ENCODE measurements at places on chromosomes 5 and 9. TPM values are rescaled to one million over a fixed set of nuclear protein-coding genes. Genes with fewer than 3 reads are reported as not detected.

- no peak overlapping the region for H3K4me3 ChIP-seq
- DNase-seq, result no peak
- H3K4me1 ChIP-seq, result no peaks in the 10 kb centered on the region
- H3K27me3 ChIP-seq, result no peaks in the 10 kb centered on the region
Measured at GRCh38 chr9:131008086-131008485, 888 bp upstream of the LAMC3 start.

DNA sequence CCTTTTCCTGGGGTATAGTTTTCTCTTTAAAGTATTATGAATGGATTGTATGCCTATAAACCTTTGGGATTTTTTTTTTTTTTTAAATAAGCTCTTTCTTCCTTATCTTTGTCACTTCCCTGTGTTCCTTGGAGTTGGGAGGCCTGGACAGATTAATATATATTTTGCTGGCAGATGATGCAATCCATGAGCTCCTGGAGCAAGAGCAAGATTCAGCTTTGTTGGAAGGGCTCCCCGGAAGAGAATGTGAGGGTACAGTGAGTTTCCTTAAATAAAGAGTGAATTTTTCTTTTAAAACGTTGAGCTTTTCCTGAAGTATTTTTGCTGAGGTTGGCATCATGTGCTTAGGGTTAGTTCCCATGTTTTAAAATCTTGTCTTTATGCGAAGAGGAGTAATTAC, 98.7 kb upstream of the SLC28A3 start:
- no peaks in the 10 kb centered on the region for H3K4me1 ChIP-seq
- H3K4me3 ChIP-seq, result no peak overlapping the region
- no peaks in the 10 kb centered on the region for H3K36me3 ChIP-seq
- H3K27me3 ChIP-seq, result no peaks in the 10 kb centered on the region

- no peak overlapping the region for H3K4me3 ChIP-seq
- no peaks in the 10 kb centered on the region for H3K36me3 ChIP-seq
- H3K27me3 ChIP-seq, result no peaks in the 10 kb centered on the region
- no peaks in the 10 kb centered on the region for H3K4me1 ChIP-seq
- no peak overlapping the region for H3K27ac ChIP-seq
- DNase-seq, result no peak
Measured at GRCh38 chr9:104322596-104322995, 181.5 kb upstream of the OR13F1 start.

DNA sequence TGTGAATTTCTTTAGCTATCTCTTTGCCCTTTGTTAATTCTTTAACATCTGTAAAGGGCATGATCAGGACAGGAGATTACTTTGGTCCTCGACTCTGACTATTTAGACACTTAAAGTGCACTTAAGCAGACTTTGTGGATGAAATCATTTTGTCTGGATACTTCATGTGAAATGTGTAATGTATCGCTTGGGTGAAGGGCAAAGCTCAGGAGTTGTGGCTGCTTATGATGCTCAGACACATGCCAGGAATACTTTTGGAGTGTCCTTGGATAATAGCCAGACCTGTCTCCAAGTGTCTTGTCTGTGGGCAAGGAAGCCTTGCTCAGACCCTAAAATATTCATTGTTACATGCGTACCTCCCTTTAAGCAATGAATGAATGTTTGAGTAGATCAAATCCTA, 87.8 kb downstream of the RAI14 start:
- no peak for DNase-seq
- no peak overlapping the region for H3K27ac ChIP-seq
- H3K4me1 ChIP-seq, result no peaks in the 10 kb centered on the region
- no peaks in the 10 kb centered on the region for H3K36me3 ChIP-seq

DNA sequence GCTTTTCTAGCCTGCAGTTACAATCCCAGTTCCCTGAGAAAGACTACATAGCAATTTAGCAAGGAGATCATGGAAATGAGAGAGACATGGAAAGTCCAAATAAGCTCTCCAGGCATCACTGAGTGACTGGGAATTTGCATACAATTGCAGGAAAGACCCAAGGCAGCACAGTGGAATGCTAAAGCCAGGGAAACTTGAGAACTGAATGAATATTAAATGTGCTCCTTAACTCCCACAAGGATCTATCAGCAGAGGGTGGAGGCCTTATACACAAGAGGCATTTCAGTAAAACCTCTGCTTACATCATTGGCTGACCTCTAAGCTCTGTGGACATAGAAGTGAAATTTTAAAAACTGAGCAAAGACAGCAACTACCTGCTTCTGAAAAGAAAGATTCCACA, 355.6 kb upstream of the DAB2 start:
- no peaks in the 10 kb centered on the region for H3K27me3 ChIP-seq
- H3K4me3 ChIP-seq, result no peak overlapping the region
- H3K36me3 ChIP-seq, result no peaks in the 10 kb centered on the region
- H3K27ac ChIP-seq, result no peak overlapping the region
- H3K4me1 ChIP-seq, result no peaks in the 10 kb centered on the region

MRPL36 gene
- total RNA-seq, result 68.4 TPM

GRCh38 chr5:142644640-142645361, 41.1 kb downstream of the FGF1 start:
- no peaks in the 10 kb centered on the region for H3K27me3 ChIP-seq
- H3K36me3 ChIP-seq, result no peaks in the 10 kb centered on the region
- no peak for DNase-seq

GRCh38 chr5:115601701-115602590, at the start of gene TICAM2:
TICAM2 (minus strand) TSS chr5:115602479; CDS start chr5:115581256, 21,223 bp downstream.
- peak within 1 kb of the TSS; percentile 46 for H3K4me3 ChIP-seq
- H3K27me3 ChIP-seq, result no peaks in the 10 kb centered on the region
- DNase-seq, result peak; percentile 37
- H3K36me3 ChIP-seq, result no peaks in the 10 kb centered on the region
- no peaks in the 10 kb centered on the region for H3K4me1 ChIP-seq

PRRT1B gene
- 5.0 TPM for total RNA-seq

DNA sequence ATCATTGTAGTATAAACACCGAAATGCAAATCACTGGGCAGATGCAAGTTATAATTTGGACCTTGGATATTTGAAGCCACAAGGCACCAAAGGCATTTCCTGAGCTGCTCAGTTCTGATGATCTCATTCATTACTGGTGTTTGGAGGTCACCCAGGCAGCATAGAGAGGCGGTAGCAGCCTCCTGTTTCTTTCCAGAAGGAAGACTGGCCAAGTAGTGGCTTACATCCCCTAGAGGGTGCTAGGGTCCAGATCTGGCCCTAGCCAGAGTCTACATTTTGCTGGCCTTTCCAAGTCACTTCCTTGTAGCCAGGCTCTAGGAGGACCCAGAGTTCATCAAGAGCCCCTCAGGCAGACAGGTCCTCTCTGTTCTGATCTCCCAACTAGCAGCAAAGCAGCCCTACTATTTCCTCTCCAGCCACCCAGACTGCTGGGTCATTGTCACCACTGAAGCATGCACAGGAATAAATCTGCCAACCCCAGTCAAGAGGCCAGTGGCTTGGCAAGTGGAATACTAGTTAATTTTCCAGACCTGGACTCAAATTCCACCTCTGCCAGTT, 33.4 kb upstream of the TTC1 start:
- no peaks in the 10 kb centered on the region for H3K27me3 ChIP-seq
- no peak overlapping the region for H3K27ac ChIP-seq
- H3K4me1 ChIP-seq, result peaks cover 8% of the 10 kb centered on the region

SERINC5 gene
- total RNA-seq, result 226 TPM

ADGRD2 gene
- not detected for total RNA-seq

- DNase-seq, result no peak
- no peaks in the 10 kb centered on the region for H3K4me1 ChIP-seq
- no peak overlapping the region for H3K4me3 ChIP-seq
- no peaks in the 10 kb centered on the region for H3K27me3 ChIP-seq
- no peak overlapping the region for H3K27ac ChIP-seq
Measured at GRCh38 chr5:137575847-137576246, 76.7 kb upstream of the SPOCK1 start.

LCN1 gene
- not detected for total RNA-seq

NCS1 gene
- total RNA-seq, result 19.1 TPM

GLRA1 gene
- not detected for total RNA-seq

GRCh38 chr5:73312872-73313510, 135.6 kb downstream of the FOXD1 start:
- H3K36me3 ChIP-seq, result no peaks in the 10 kb centered on the region
- no peak overlapping the region for H3K27ac ChIP-seq
- DNase-seq, result no peak
- no peak overlapping the region for H3K4me3 ChIP-seq
- H3K27me3 ChIP-seq, result no peaks in the 10 kb centered on the region

OTP gene
- not detected for total RNA-seq

PTGER4 gene
- 0.16 TPM for total RNA-seq

DNA sequence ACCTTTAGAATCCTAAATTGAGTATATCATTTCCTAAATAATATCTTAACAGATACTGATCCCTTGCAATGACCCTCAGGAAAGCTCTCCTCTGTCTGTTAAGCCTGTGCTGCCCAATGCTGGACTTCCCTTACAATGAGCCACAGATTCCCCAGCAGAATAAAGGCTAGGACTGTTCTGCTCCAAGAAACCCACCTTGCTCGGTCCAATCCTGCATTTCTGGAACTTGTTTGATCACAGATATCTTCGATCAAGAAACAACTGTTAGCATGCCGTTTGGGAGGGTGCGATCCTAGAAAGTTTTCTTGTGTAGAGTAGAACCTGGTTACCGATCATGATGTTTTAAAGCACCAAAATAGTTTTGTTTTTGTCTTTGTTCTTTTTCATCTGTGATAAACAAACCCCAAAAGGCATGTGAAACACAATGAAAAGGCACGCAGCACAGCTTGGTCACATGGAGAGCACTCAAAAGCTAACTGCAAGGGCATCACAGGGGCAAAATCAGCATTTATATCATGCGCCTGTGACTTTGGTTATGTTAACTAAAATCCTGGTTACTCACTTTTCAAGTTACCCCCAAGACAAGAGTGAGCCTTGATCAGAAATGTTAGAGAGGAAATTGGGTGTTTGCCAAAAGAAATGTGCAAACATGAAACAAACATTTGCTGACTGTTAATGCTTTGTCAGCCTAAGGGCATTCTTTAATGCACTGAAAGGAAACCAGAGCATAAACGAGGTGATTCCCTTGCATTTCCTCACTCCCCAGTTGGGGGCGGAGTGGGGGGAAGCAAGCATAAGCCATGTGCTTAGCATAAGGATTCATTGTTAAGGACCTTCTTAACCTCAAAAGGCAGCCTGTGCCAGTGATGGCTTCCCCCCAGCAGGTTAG, 61.9 kb upstream of the ADAMTS16 start:
- no peak overlapping the region for H3K4me3 ChIP-seq
- no peaks in the 10 kb centered on the region for H3K4me1 ChIP-seq
- no peak for DNase-seq
- no peaks in the 10 kb centered on the region for H3K36me3 ChIP-seq
- no peak overlapping the region for H3K27ac ChIP-seq
- H3K27me3 ChIP-seq, result no peaks in the 10 kb centered on the region

TRIM36 gene
- total RNA-seq, result 1.3 TPM

F2R gene
- 6.3 TPM for total RNA-seq

DNA sequence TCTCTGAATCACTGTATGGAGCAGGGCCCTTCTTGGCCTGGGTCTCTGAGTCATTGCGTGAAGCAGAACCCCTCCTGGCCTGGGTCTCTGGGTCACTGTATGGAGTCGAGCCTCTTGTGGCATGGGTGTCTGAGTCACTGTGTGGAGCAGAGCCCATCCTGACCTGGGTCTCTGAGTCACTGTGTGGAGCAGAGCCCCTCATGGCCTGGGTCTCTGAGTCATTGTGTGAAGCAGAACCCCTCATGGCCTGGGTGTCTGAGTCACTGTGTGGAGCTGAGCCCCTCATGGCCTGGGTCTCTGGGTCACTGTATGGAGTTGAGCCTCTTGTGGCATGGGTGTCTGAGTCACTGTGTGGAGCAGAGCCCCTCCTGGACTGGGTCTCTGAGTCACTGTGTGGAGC, 94.0 kb upstream of the RAPGEF1 start:
- H3K27me3 ChIP-seq, result no peaks in the 10 kb centered on the region
- no peak overlapping the region for H3K4me3 ChIP-seq
- no peaks in the 10 kb centered on the region for H3K36me3 ChIP-seq
- no peak for DNase-seq

ALDH1A1 gene
- total RNA-seq, result 104 TPM

GRCh38 chr5:89028595-89029285, 145.8 kb upstream of the MEF2C start:
- no peak for DNase-seq
- H3K27me3 ChIP-seq, result no peaks in the 10 kb centered on the region
- H3K27ac ChIP-seq, result no peak overlapping the region
- H3K4me1 ChIP-seq, result no peaks in the 10 kb centered on the region

DNA sequence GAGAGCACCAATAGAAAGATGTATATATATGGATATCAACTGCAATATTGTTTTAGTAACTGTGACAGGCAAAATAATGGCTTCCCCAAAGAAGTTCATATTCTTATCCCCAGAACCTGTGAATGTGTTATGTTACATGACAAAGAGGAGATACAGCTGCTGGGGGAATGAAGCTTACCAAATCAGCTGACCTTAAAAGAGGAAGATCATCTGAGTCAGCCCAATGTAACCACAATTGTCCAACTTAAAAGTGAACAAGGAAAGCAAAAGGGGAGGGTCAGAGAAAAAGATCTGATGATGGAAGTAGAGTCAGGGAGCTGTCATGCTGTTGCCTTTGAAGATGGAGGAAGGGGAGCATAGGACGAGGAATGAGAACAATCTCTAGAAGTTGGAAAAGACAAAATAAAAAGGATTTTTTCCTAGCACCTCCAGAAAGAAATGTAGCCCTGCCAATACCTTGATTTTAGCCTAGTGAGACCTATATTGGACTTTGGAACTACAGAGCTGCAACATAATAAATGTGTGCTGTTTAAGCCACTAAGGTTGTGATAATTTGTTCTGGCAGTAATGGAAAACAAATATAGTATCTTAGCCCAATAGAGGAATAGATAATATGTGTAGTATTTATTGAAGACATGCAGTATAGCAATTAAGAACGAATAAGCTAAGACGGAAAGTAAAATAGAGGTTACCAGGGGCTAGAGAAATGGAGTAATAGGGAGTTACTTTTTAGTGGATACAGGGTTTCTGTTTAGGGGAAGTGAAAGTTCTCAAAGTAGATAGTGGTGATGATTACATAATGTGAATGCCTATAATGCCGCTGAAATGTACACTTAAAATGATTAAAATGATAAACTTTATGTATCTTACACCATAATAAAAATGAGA, 115.9 kb downstream of the PIK3R1 start:
- no peak for DNase-seq
- no peaks in the 10 kb centered on the region for H3K36me3 ChIP-seq
- no peaks in the 10 kb centered on the region for H3K4me1 ChIP-seq
- no peak overlapping the region for H3K27ac ChIP-seq
- no peak overlapping the region for H3K4me3 ChIP-seq

- no peaks in the 10 kb centered on the region for H3K27me3 ChIP-seq
- no peak overlapping the region for H3K4me3 ChIP-seq
- H3K36me3 ChIP-seq, result no peaks in the 10 kb centered on the region
- no peaks in the 10 kb centered on the region for H3K4me1 ChIP-seq
Measured at GRCh38 chr5:153655201-153655510, 164.7 kb downstream of the GRIA1 start.

OBP2B gene
- not detected for total RNA-seq

DNA sequence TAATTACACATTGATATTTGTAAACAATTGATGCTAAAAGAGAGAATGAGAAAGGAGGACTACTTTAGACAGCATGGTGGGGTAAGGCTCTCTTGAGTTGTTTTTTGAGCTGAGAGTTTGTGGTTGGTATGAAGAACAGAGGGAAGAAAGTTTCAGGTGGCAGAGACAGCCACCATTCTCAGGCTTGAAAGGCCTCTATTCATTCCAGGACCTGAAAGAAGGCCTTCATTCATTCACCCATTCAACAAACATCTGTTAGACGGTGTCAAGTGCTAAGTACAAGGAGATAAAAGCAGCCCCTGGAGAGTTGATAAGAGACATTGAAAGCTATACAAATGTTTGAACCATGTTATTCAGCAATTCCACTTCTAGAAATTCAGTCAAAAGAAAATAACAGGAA, 21.7 kb upstream of the ADAM19 start:
- H3K27ac ChIP-seq, result no peak overlapping the region
- peaks cover 33% of the 10 kb centered on the region for H3K4me1 ChIP-seq
- H3K36me3 ChIP-seq, result no peaks in the 10 kb centered on the region

Data from Caco-2 (cell line).